NCI-H1417 treated with DMSO at 0.1 percent for 48 hours (cell line): ENCODE measurements at places on chromosomes 2 and 18.

- DNase-seq, result no peak
Measured at GRCh38 chr2:151297882-151298281, 8.4 kb upstream of the NMI start.

DNA sequence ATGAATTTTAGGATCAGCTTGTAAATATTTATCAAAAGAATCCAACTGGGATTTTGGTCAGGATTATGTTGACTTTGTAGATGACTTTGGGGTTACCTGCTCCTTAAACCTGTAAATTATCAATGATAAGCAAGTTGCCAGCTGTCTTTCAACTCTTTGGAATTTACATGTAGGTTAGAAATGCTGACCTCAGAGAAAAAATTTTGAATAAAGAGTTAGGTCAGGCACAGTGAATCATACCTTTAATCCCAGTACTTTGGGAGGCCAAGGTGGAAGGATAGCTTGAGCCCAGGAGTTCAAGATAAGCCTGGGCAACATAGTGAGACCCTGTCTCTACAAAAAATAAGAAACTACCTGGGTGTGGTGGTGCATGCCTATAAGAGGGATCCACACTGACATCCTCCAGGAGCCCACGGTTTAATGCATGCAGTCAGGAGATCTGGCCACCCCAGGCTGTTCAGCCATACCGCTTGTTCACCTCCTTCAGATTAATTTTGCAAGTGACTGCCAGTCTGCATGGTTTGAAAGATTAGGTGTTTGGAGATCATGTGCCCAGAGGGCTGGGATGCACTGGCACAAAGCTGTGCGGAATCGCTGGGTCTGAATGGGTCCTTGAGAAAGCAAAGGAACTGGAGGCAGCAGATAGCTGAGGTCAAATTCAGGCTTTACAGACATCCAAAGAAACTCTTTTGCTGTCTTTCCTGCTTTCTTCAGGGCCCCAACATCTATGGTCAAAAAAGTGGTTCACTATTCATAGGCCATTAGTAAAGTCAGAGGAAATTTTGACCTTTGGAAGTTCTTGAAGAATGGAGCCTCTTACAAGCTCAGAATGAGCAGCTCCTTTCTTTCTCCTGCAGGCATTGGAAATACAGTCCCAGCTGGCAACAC, 83.4 kb upstream of the TXNDC2 start:
- DNase-seq, result no peak

DNA sequence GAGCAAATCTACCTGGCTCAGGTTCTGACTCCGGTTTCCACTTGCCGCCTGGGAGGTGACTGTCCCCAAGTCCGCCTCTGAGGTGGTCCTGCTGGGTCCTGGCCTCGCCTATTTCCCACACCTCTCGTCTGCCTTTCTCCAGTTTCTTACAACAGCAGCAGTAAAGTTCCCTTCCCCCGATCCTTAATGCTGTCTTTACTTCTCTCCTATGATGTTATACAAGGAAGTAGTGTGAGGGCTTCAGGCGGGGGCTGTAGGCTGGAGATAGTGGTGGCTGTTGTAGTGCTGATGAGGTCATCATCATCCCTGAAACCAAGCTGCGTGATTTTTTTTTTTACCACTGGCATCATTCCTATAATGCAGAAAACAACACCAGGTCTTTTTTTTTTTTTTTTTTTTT, 18.9 kb downstream of the TGIF1 start:
- DNase-seq, result no peak

GRCh38 chr2:30679426-30680088, 127.7 kb downstream of the CAPN13 start:
- peak; percentile 23 for DNase-seq

- no peak for DNase-seq
Measured at GRCh38 chr18:9221040-9221439, 84.5 kb downstream of the ANKRD12 start.

GRCh38 chr2:132757002-132757589, 87.1 kb upstream of the LYPD1 start:
- no peak for DNase-seq

DNA sequence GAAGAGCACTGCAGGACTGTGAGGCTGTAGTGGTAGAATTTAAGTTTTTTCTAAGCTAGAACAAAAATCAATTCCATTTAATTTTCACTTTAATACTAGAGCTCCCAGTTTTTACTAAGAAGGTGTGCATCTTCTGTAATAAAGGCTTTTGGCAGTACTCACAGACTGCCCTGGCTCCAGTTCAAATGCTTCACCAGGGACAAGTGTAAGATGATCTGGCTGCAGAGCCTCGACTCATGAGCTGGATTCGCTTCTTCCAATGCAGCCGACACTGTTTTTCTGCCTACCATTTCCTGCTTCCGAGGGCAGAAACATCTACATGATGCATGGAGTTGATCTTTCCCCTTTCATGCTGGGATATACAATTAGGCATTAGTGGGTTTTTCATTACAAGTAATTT, 87.0 kb downstream of the FARSB start:
- DNase-seq, result no peak

- DNase-seq, result no peak
Measured at GRCh38 chr18:25348386-25349130, 3.4 kb downstream of the ZNF521 start.

GRCh38 chr18:69885841-69886531, 61.7 kb downstream of the CD226 start:
- DNase-seq, result no peak

GRCh38 chr2:225937625-225938187, 538.2 kb downstream of the NYAP2 start:
- no peak for DNase-seq

GRCh38 chr2:230797515-230798495, 66.9 kb upstream of the ITM2C start:
- no peak for DNase-seq

- no peak for DNase-seq
Measured at GRCh38 chr2:241798081-241798630, 10.8 kb upstream of the NEU4 start.

- no peak for DNase-seq
Measured at GRCh38 chr2:176237456-176237855, 31.8 kb upstream of the MTX2 start.

DNA sequence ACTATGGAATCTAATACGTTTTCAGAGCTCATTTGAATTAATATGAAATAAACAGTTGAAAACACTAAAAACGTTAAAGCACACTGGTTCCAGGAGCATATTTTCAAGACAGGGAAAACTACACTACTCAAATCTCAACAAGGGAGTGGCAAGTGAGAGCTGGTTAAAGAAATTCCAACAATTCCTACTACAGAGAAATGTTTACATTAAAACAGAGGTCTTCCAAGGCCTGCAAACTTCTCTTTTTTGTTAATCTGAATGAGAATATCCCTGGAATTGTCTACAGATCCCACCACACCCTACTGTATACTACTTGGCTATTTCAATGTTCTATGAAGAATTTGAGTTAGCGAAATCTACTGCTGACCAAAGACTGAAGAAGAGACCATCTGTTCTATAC, 231.5 kb downstream of the ZEB2 start:
- no peak for DNase-seq

- no peak for DNase-seq
Measured at GRCh38 chr18:11268153-11268552, 118.8 kb upstream of the PIEZO2 start.

GRCh38 chr2:26675651-26676255, 16.8 kb upstream of the KCNK3 start:
- no peak for DNase-seq

- no peak for DNase-seq
Measured at GRCh38 chr2:29495068-29495467, 379.9 kb downstream of the CLIP4 start.

- DNase-seq, result no peak
Measured at GRCh38 chr18:55396979-55397378, 191.0 kb downstream of the TCF4 start.

GRCh38 chr2:97731274-97732020, 18.1 kb downstream of the ZAP70 start:
- no peak for DNase-seq

GRCh38 chr18:74512321-74513053, 16.3 kb downstream of the CNDP2 start:
- DNase-seq, result no peak

- DNase-seq, result no peak
Measured at GRCh38 chr2:20429528-20429927, 17.3 kb upstream of the RHOB start.

- no peak for DNase-seq
Measured at GRCh38 chr2:172701250-172701649, 34.4 kb upstream of the RAPGEF4 start.

- DNase-seq, result no peak
Measured at GRCh38 chr2:52539026-52539970, 1228.3 kb upstream of the CHAC2 start.

DNA sequence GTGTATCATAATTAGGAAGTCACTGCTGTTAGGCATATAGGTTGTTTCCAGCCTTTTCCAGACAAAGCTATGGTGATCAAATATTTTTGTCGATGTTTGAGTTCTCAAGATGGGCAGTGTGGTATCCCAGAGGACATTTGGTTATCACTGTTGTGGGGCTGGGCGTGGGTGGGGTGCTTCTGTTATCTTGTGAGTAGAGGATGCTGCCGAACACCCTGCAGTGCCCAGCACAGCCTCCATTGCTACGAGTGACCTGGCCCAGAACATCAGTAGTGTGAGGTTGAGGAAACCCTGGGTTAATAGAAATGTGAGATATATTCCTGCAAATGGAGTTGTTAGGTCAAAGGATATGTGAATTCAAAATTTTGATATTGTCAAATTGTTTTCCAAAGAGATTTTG, 33.2 kb downstream of the ZNF236 start:
- DNase-seq, result no peak
